ENCODE measurements at places on chromosomes 13 and 19.

GRCh38 chr19:1026783-1027649 is 608 bp downstream of the CNN2 start:
- no peak for DNase-seq

DNA sequence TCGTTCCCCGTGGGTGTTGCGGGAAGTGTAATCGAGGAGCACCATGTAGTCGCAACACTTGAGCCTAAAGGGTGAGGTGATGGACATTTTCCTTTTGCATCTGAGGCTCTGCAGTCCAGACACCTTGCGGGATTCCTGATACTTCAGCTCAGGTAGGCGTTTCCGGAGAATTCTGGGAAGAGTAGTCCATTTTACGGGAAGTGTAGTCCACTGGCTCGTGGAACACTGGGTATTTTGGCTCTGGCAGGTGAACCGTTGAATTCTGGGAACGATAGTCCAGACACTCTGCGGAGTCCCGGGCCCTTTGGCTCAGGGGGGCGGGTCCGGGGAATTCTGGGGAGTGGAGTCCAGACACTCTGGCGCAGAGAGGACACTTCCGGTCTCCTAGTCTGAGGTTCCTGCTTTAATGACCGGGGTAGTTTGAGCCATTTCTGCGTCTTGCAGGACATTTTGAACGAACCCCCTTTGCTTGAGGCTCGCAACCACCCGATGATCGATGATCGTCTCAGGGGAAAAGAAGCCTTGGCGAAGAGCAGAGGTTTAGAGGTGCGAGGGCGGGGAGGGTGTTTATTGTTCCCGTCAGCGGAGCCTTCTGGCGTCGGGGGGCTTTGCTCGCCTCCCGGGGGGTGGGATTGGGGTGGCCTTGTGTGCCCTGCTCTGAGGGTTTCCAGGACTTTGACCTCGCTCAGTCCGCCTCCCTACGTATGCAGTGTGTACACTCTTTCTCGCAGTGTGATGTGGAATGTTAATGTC is at the start of gene ZNF223:
TSS of gene ZNF223 (plus strand) at position 387 of the 753 bp plus-strand sequence. CDS start 3,141 bp downstream, outside the sequence.
- peak; percentile 99 for DNase-seq

GRCh38 chr13:97460004-97460775 is 26.2 kb downstream of the RAP2A start:
- no peak for DNase-seq

GRCh38 chr19:31135841-31136240 is 213.4 kb downstream of the TSHZ3 start:
- no peak for DNase-seq

DNA sequence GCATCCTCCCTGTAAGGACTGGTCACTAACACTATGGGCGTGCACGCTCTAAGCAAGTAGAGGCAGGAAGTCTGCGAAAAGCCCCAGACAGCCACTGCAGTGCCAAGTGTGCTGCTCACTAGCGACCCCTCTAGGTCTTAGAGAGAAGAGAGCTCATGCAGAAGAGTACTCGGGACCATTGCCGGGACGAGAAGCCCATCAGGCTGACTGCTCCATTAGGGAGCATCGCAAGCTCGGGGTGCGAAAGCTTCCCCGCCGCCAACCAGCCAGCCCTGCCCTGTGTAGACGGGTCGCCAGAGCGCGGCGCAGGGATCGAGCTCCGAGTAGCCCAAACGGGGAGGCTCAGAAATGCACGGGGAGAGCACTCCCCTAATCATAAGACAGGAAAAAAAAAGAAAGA is 16.6 kb downstream of the POU4F1 start:
- DNase-seq, result no peak

DNA sequence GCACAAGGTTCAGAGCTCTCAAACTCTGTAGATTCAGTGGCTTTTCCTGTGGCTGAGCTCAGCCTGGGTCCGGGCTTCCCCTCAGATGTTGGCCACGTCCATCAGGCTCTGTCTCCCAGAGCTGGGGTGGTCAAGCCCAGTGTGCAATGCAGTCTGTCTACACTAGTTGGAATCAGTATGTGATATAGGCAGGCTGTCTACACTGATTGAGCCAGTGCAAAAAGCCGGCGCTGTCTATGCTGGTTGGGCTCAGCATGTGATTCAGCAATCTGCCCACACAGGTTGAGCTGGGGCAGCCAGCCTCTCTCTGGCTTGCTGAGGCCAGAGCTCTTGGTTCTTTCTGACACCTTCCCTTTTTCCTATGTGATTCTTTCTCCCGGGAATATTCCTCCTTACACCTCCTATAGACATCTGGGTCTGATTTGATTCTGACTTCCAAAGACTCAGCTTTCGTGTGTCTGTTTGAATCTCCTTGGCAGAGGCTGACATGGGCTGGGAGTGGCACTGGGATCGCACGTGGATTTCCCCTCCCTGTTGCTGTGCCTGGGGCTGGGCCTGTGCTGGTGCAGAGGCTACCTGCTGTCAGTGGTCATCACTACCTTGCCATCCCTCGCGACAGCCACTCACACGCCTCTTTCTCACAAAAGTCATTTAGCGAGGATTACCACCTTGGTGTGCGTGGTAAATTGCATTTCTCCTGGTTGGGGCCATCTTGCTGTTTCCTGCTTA is 9.3 kb downstream of the CHST8 start:
- DNase-seq, result no peak

DNA sequence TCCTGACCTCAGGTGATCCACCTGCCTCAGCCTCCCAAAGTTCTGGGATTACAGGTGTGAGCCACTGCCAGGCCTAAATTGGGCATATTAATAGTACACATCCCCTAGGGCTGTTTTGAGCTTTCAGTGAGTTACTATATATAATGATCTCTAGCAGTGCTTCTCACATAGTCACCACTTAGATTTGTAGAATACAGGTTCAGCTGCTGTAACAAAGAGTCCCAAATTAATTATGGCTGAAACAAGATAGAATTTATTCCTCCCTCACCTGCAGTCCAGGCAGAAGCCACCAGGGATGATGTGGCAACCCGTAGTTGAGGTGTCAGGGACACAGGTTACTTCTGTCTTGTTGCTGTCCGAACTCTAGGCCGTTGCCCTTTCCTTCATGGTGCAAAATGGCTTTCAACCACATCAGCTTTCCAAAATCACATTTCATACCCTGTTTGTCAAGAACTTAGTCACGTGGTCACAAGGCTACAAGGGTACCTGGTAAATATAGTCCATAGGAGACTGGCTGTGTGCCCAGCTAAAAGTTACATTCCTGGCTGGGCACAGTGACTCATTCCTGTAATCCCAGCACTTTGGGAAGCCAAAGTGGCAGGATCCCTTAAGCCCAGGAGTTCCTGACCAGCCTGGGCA is 2.9 kb downstream of the PROSER3 start:
- no peak for DNase-seq

DNA sequence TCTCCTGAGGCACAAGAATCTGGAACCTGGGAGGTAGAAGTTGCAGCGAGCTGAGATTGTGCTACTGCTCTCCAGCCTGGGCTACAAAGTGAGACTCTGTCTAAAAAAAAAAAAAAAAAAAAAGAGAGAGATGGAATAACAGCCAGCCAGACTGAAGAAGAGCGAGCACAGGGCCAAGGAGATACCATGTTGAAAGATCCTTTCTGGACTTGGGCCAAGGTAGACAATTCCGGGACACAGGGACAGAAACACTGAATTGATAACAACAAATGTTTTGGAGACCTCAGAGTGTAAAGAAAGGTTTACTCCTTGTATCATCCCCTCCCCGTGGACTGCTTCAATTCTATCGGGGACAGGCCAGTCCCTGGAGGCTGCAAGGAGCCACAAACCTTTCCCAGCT is 4.6 kb downstream of the LPAR2 start:
- no peak for DNase-seq

DNA sequence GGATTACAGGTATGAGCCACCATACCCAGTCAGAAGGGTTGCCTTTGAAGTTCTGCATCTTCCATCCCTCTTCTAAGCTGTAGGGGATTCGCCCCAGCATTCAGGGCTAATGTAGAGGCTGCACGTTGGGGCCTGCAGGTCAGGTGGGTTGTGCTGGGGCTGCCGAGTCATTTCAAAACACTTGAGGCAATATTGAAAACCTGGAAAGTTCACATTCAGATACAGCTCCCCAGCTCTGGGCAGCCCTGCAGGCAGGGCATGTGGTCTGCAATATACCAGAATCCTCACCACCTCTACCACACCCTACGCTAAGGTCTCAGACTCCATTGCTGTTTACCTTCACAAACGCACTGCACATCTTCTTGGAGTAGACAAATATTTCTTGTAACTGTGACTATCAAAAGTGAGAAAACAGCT is 24.6 kb downstream of the CCNE1 start:
- no peak for DNase-seq

- no peak for DNase-seq
Observed at GRCh38 chr13:87778128-87778527, 107.0 kb downstream of the SLITRK5 start.

- no peak for DNase-seq
Observed at GRCh38 chr13:32048816-32049215, 17.2 kb downstream of the FRY start.

GRCh38 chr13:41179593-41180250 is 14.6 kb downstream of the KBTBD7 start:
- DNase-seq, result no peak

DNA sequence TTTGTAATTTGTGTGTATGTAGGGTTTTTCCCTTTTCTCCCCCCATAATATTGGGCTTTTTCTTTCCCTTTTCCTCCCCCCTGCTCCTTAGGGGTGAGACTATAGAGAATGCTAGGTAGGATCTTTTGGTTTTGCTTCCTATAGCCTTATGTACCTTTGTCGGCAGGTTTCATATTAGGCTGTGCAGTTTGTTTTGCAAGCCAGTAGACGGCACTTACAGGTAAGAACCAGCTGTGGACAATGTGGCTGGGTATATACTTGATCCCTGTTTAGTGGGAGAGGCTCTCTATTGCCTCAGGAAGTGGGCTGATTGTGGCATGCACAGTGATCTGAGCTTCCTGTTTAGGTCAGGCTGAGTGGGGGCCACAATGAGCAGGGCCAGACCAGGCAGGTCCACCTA is 359.2 kb upstream of the OBI1 start:
- no peak for DNase-seq

DNA sequence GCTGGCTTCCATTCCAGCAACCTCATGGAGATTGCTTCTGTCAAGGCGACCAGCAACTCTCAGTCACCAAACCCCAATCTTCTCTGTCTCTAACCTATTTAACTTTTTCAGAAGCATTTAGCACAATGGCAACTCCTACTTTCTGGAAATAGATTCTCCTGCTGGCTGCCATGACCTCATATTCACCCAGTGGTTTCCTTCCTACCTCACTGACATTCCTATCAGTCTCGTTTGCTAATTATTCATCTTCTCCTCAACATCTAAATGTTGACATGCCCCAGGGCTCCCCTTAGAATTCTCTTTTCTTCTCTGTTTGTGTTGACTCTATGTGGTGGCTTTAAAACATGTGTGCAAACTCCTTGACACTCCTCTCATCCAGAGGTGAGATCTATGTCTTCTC is 106.7 kb downstream of the OLFM4 start:
- no peak for DNase-seq

DNA sequence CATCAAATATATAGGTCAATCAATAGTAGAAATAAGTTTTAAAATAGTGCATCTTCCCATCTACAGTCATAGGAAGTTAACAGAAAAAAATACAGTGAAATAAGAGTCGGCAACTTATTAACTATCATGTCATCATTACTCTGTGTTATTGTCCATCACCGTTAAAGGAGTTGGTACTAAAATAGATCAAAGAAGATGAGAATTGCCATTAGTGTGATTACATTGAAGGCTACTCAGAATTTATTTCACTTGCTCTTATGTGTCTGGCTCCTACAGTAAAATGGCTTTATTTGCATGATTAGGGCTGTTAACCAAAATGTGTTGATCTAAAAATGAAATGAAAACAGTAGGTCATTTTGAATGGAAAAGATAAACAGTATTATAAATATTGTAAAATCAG is 162.5 kb upstream of the SLITRK1 start:
- no peak for DNase-seq

GRCh38 chr13:75694722-75695121 is 58.6 kb downstream of the LMO7 start:
- DNase-seq, result no peak

DNA sequence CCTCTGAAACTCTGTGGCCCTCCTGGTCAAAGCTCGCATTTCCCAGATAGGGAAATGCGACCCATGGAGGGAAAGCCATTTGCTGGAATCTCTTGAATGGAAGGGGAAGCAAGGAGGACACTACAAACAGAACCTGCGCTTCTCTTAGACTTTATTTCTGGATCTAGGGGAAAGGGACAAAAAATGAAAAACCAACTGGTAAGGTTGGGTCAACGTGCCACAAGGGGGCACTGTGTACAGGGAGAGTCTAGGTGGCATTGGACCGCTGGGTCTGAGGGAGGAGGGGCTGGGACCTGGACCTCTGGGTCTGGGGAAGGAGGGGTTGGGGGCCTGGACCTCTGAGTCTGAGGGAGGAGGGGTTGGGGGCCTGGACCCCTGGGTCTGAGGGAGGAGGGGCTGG is 5.0 kb downstream of the KLK4 start:
- DNase-seq, result no peak

Measured in midbrain (tissue), 1 donor.